ENCODE measurements at places on chromosomes 6 and 20.

DNA sequence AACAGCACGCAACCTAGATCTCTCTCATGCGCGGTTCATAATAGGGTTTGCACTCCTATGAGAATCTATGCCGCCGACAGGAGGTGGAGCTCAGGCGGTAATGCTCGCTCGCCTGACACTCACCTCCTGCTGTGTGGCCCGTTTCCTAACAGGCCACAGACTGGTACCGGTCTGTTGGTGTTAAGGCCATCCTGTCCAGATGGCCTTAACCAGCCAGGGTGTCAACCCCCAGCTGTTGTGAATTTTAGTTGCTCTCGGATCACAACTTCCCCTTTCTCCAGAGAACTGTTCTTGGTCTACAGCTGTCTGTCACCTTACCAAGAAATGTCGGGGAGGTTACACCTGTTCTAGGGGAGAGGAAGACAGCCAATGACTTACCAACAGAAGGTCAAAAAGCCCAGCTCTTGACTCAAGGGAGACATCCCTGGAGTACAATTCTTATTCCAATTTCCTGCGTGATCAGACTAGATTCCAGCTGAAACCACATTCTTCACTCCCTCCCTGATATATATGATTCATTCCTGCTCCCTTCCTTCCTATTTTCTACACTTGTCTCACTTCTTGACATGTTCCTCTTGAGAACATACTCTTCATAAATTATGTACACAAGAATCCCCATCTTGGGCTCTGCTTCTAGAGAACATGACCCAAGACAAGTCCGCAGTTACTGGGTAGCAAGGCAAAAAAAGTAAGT is 23.1 kb upstream of the DNAAF9 start:
- peak; percentile 50 for DNase-seq

DNA sequence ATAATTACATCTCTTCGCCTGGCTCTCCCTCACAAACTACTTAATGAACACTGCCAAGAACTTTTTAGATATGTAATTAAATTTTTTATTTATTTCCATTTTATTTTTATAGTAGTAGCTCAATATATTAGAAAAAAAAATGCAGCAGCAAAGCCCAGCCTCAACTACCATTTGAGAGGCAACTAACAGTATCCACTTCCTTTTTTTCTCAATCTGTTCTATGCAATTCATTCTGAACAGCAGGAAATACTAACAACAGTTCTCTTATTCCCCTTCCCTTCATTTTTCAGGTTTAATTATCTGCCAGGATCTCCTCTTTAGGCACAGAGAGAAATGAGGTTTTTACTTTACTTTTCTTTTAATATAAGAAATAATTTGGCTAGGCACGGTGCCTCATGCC is 112.7 kb downstream of the ZNF217 start:
- DNase-seq, result no peak

DNA sequence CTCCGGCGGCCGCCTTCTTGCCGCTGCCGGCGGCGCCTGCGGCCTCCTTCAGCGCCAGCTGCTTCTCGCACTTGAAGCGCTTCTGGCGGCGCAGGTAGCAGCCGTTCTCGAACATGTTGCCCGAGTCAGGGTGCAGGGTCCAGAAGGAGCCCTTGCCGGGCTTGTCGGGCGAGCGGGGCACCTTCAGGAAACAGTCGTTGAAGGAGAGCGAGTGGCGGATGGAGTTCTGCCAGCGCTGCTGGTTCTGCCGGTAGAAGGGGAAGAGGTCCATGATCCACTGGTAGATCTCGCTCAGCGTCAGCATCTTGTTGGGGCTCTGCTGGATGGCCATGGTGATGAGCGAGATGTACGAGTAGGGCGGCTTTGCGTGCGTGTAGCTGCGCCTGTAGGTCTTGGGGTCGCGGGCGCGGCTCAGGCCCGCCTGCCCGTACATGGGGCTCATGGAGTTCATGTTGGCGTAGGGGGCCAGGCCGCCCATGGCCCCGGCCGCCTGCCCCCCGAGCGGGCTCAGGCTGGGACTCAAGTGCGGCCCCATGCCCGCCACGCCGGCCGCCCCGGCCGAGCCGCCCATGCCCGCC is 1.9 kb downstream of the FOXA2 start:
- no peak for DNase-seq

- no peak for DNase-seq
Observed at GRCh38 chr20:59748619-59749191, 144.4 kb downstream of the PHACTR3 start.

GRCh38 chr6:13795041-13795750 is 19.2 kb downstream of the MCUR1 start:
- no peak for DNase-seq

GRCh38 chr6:160260803-160261450 is 2.3 kb upstream of the SLC22A2 start:
- DNase-seq, result no peak

DNA sequence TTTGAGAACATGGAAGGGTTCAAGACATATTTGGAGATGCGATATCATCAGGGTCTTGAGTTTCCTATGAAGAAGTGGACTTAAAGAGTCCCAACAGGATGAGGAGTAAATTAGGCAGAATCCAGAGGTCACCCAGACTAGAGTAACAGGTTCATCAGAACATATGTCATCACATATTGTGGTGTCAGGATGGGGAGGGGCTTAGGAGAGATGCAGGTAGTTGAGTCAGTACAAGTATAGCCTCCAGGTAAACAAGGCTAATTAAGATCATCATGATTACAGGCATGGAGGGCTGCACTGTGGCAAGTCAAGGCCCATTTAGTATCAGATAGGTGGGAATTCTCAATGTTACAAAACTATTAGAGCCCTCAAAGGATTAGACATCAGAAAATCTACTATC is 90.1 kb upstream of the PAK5 start:
- DNase-seq, result no peak

DNA sequence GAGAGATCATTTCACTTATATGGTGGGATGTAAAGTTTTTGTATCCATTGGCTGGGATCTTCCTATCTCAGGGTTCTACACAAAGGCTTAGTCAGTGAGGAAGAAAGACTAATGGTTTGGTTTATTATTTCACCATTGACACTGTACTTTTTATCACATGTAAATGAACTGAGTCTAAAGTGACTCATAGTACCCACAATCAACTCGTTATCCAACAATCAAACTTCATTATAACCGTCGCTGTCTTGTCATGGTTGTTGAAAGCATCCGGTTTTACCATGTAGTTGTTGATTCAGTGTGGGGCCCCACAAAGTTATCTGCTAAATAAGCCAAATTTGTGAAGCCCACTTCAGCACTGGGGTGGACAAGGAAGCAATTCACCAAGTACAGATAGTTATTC is 55.8 kb upstream of the MTRF1L start:
- no peak for DNase-seq

GRCh38 chr20:45998761-45999160 is 9.9 kb upstream of the MMP9 start:
- no peak for DNase-seq

DNA sequence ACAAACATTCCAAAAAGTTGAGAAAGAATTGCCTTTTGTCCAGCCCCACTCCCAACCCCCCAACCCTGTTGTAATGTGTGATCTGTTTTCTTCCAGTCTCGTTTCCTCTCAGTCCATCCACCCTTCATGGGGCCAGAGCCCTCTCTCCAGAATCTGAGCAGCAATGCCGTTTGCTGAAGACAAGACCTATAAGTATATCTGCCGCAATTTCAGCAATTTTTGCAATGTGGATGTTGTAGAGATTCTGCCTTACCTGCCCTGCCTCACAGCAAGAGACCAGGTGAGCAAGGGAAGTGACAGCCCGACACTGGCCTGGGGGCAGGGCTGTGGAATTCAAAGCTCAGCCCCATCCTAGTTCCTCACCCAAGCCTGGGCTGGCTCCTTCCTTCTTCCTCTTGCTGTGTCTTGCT is 7.8 kb downstream of the MAVS start:
- no peak for DNase-seq

GRCh38 chr6:166460473-166461437 is 78.0 kb upstream of the MPC1 start:
- DNase-seq, result no peak

GRCh38 chr20:51076786-51077685 is 54.1 kb upstream of the KCNG1 start:
- DNase-seq, result no peak

- no peak for DNase-seq
Observed at GRCh38 chr20:32943490-32944052, 60.7 kb downstream of the SUN5 start.

- DNase-seq, result no peak
Observed at GRCh38 chr6:11497881-11498280, 39.7 kb upstream of the TMEM170B start.

DNA sequence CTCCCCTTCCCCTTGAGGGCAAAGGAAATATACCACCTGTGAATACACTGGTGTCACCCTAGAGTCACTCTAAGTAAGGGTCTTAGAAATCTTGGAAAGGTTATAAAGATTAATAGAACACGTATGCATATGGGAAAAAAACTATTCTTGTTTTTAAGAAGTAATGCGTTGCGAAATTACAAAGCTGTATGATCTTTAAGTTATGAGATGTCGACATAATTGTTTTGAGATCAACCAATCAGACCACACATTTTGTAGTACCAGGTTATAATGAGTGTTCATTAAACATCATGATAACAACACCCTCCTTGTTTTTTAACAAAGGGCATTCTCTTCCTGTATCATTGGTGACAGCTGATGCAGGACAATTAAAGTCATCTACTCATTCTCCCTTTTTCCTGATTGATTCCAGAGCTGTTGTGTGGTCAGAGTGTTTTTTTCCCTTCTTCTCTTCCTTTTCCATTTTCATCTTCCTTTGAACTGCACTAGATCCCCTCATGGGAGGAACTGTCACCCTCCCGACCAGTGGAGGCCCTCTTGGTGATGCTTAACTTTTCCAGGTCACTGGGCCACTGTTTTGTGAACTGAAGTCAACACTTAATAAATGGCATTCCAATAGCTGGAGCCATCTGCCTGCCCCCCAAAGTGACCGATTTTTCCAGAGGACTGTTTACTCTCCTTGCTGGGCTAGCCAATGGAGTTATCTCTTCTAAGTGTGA is 37.0 kb downstream of the PRDM1 start:
- DNase-seq, result no peak

DNA sequence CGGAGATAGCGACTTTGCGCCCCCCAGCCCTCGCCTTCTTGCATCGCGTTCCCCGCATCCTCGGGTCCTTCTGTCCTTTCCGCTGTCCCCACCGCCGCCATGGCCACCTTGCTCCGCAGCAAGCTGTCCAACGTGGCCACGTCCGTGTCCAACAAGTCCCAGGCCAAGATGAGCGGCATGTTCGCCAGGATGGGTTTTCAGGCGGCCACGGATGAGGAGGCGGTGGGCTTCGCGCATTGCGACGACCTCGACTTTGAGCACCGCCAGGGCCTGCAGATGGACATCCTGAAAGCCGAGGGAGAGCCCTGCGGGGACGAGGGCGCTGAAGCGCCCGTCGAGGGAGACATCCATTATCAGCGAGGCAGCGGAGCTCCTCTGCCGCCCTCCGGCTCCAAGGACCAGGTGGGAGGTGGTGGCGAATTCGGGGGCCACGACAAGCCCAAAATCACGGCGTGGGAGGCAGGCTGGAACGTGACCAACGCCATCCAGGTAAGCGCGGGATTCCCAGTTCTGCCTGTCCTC is 401 bp downstream of the SLC32A1 start:
- DNase-seq, result no peak

DNA sequence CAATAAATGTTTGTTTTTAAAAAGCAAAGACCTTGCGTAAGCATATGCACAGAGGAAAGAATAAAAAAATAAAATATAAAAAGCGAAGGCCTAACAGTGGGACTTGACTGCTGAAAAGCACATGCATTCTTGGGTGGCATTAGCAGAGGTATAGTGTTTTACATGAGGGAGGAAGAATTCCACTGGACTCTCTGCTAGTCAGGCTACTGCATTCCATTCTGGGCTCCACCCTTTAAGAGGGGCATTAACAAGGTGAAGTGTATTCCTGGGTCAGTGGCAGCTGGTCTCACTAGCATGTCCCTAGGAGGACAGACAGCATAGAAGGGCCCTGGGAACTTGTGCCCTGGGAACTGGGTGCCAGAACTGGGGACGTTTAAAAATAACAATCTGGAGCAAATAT is 134.1 kb downstream of the SOBP start:
- DNase-seq, result no peak
